WTC11 (cell line): ENCODE measurements at places on chromosomes 3 and 15. TPM values are rescaled to one million over a fixed set of nuclear protein-coding genes. Genes with fewer than 3 reads are reported as not detected.

- DNase-seq = no peak
Observed at GRCh38 chr3:104992676-104993075, 374.0 kb upstream of the ALCAM start.

CD200R1 gene
- total RNA-seq = not detected in 3 replicates

CKMT1B gene
- total RNA-seq = 35.4 to 41.5 TPM (median 37.3 TPM) in 3 replicates

CTDSPL gene
- total RNA-seq = 28.0 to 41.2 TPM (median 28.6 TPM) in 3 replicates
